ENCODE measurements at places on chromosomes 11 and 22. TPM values are rescaled to one million over a fixed set of nuclear protein-coding genes. Genes with fewer than 3 reads are reported as not detected.

OR52N1 gene
- total RNA-seq, result not detected

ADORA2A gene
- total RNA-seq, result 22.2 TPM

NEFH gene
- total RNA-seq, result 3.1 TPM

FGF19 gene
- not detected for total RNA-seq

FREY1 gene
- total RNA-seq, result 2.7 TPM

SLC6A5 gene
- total RNA-seq, result not detected

SEPTIN5 gene
- 0.71 TPM for total RNA-seq

MMP7 gene
- total RNA-seq, result not detected

SLC22A25 gene
- total RNA-seq, result not detected

MS4A4A gene
- not detected for total RNA-seq

PGM2L1 gene
- total RNA-seq, result 5.3 TPM

OR52A1 gene
- total RNA-seq, result not detected

MMP27 gene
- total RNA-seq, result not detected

BDNF gene
- total RNA-seq, result not detected

SERPIND1 gene
- total RNA-seq, result not detected

ASRGL1 gene
- 10.1 TPM for total RNA-seq

FAM118A gene
- total RNA-seq, result 41.2 TPM

MRPL21 gene
- total RNA-seq, result 68.5 TPM

GLYATL2 gene
- not detected for total RNA-seq

YIF1A gene
- total RNA-seq, result 72.6 TPM

HSPA8 gene
- 2,453 TPM for total RNA-seq

OSBPL5 gene
- 1.6 TPM for total RNA-seq

TRPM5 gene
- not detected for total RNA-seq

GNG3 gene
- not detected for total RNA-seq

CARD16 gene
- 75.6 TPM for total RNA-seq

CEP126 gene
- 0.27 TPM for total RNA-seq

OR52H1 gene
- total RNA-seq, result 0.20 TPM

NRGN gene
- total RNA-seq, result 2.4 TPM

CDC42BPG gene
- 0.42 TPM for total RNA-seq

MRTFA gene
- 67.4 TPM for total RNA-seq

VPS51 gene
- 145 TPM for total RNA-seq

OR51B2 gene
- total RNA-seq, result not detected

TRIM49 gene
- total RNA-seq, result not detected

PAMR1 gene
- total RNA-seq, result not detected

NCR3LG1 gene
- 1.1 TPM for total RNA-seq

RIC3 gene
- total RNA-seq, result 8.3 TPM

CSNK2A3 gene
- total RNA-seq, result 1.1 TPM

OR51B4 gene
- not detected for total RNA-seq

SCGB1C1 gene
- not detected for total RNA-seq

OR6A2 gene
- 0.12 TPM for total RNA-seq

CYB5R2 gene
- total RNA-seq, result 1.4 TPM

TBX1 gene
- not detected for total RNA-seq

SLC15A3 gene
- 1.8 TPM for total RNA-seq

EHF gene
- not detected for total RNA-seq

PLA2G3 gene
- total RNA-seq, result not detected

CATSPERZ gene
- not detected for total RNA-seq

Data from T-helper 1 cell treated with Interleukin-12 subunit alpha and Interleukin-12 subunit beta and Interleukin-4 antibody, amounts not matched to agents 30 ng/mL and 1 ng/mL, for 36 hours (primary cell).